WTC11 (cell line): ENCODE measurements at places on chromosomes 1 and 21.
A peak's percentile ranks its signal among the peaks of the same experiment; 100 is the strongest.

DNA sequence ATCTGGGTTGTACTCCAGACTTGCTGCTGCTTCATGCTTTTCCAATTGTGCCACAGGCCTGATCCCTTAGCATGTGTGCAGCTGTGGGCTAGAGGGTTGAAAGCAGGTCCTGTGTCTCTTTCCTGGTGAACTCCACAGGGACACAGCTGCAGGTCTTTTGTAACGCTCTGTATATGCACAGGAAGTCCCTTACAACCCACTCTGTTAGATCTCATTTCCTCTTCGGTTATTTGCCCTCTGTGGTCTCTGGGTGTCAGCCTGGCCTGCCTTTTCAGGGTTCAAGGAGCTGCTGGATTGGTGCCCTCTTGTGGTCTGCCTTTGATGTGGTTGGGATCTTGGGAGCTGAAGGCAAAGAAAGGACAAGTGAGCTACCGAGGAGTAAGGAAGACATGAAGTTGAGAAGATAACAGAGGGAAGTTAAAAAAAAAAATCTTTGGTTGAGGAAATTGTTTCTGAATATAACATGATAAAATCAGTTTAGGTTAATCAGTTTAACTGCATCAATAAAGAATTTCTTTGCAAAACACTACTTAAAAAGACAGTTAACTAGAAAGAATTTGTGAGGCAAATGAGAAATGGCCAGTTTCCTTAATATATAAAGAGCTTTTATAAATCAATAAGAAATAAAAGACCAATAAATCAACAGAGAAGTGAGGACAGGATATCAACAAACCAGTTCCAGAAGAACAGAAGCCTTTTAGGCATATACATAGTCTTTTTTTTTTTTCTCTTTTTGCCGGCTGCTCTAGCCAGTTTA, 44.1 kb downstream of the UCK2 start:
- peak; percentile 49 for DNase-seq
- peaks cover 52% of the 10 kb centered on the region for H3K4me1 ChIP-seq
- H3K27ac ChIP-seq: no peak overlapping the region
- H3K36me3 ChIP-seq: peaks cover 37% of the 10 kb centered on the region
- H3K4me3 ChIP-seq: no peak overlapping the region

DNA sequence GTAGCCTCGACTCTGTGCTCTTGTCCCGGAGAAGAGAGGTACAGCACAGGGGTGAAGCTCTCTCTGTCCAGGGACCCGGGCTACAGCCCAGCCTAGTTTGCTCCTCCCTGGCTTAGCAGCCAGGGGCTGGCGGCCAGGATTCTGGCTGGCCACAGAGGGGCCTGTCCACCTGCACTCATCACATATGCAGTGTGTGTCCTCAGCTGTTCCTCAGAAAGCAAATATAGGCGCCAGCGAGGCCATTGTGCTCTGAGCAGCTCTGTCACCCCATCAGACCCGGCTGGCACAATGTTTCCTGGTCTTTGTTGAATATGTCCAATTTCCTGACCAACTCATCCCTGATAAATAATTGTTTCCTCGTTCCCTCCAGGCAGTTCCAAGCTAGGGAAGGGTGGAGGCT, 28.5 kb downstream of the KCND3 start:
- DNase-seq: no peak
- H3K27ac ChIP-seq: no peak overlapping the region
- no peaks in the 10 kb centered on the region for H3K27me3 ChIP-seq
- H3K36me3 ChIP-seq: no peaks in the 10 kb centered on the region
- no peak overlapping the region for H3K4me3 ChIP-seq

DNA sequence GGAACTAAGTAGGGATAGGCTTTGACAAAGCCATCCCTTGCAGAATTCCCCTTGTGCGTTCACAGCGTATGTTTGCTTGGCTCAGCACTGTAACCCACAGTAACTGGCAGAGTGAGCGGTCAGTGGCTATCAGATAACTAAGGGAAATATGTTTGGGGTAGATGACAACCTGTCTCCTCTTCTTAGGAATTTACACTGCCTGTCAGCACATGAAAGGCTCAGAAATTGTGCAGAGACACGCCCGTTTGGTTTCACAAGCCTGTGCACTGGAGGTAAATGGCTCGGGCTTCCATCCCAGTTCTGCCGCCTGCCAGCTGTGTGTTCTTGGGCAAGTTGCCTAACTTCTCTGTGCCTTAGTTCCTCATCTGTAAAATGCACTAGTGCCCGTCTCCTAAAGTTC, 101.2 kb downstream of the PRDM2 start:
- no peak overlapping the region for H3K27ac ChIP-seq
- peaks cover 43% of the 10 kb centered on the region for H3K4me1 ChIP-seq
- DNase-seq: no peak
- peaks cover 51% of the 10 kb centered on the region for H3K27me3 ChIP-seq
- H3K4me3 ChIP-seq: no peak overlapping the region

GRCh38 chr1:200262326-200262965, 147.4 kb downstream of the ZNF281 start:
- H3K4me3 ChIP-seq: no peak overlapping the region
- H3K27ac ChIP-seq: no peak overlapping the region
- H3K4me1 ChIP-seq: no peaks in the 10 kb centered on the region; the same call in 1 of the 2 replicates
- no peak for DNase-seq

DNA sequence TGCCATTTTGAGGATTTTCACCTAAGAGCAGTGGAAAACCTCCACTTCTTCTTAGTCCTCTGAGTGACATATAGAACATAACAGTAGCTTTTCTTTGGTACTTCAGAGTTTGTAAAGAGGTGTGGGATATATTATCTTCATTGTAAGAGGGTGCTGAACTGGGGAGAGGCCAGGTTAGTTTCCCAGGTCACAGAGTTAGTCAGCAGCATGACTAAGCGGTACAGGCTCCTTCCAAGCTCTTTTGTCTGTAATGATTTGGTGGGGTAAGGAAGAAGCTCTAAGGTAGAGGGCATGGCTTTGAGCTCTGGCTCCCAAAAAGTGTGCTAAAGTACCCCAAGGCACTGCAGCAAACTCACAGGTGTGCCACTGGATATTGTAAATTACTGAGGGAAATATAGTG, 325.0 kb upstream of the PLXNA2 start:
- DNase-seq: no peak
- H3K27ac ChIP-seq: no peak overlapping the region
- H3K27me3 ChIP-seq: no peaks in the 10 kb centered on the region
- no peak overlapping the region for H3K4me3 ChIP-seq
- H3K4me1 ChIP-seq: no peaks in the 10 kb centered on the region

- H3K27ac ChIP-seq: peak overlapping the region; percentile 90
- peaks cover 36% of the 10 kb centered on the region for H3K4me1 ChIP-seq
- H3K27me3 ChIP-seq: no peaks in the 10 kb centered on the region
- no peak overlapping the region for H3K4me3 ChIP-seq
- H3K36me3 ChIP-seq: peaks cover 8% of the 10 kb centered on the region
Observed at GRCh38 chr1:201719812-201720521, 109.0 kb upstream of the IPO9 start.

GRCh38 chr1:117146575-117147340, 25.2 kb upstream of the TRIM45 start:
- H3K4me3 ChIP-seq: no peak overlapping the region
- no peak for DNase-seq
- H3K36me3 ChIP-seq: peaks cover 10% of the 10 kb centered on the region
- peaks cover 17% of the 10 kb centered on the region for H3K4me1 ChIP-seq
- no peak overlapping the region for H3K27ac ChIP-seq

- H3K4me3 ChIP-seq: no peak overlapping the region
- H3K4me1 ChIP-seq: peaks cover 8% of the 10 kb centered on the region
Observed at GRCh38 chr1:231681006-231681405, 54.4 kb downstream of the DISC1 start.

DNA sequence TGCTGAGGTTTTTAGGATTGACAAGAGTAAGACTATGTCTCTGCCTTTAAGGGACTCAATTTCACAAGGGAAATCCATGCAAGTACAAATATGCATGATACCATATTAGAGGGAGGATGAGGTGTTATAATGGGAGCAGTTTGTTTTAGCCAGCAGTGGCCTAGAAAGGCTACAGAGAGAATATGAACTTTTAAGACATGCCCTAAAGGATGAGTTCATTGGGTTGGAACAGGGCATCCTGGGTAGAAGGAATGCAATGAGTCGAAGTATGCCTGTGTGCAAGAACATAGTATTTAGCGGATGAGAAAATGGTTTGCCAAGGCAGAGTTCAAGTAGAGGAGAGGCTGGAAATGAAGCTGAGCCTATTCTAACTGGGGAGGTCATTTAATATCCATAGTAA, 32.6 kb upstream of the LEPR start:
- peaks cover 12% of the 10 kb centered on the region for H3K36me3 ChIP-seq
- no peak overlapping the region for H3K4me3 ChIP-seq
- DNase-seq: no peak
- no peak overlapping the region for H3K27ac ChIP-seq

GRCh38 chr21:42191696-42192595, 27.0 kb upstream of the ABCG1 start:
- no peak overlapping the region for H3K4me3 ChIP-seq
- no peaks in the 10 kb centered on the region for H3K4me1 ChIP-seq
- no peaks in the 10 kb centered on the region; the same call in 1 of the 2 replicates for H3K27me3 ChIP-seq
- no peaks in the 10 kb centered on the region for H3K36me3 ChIP-seq

- no peak overlapping the region for H3K4me3 ChIP-seq
- no peak overlapping the region for H3K27ac ChIP-seq
- peaks cover 17% of the 10 kb centered on the region for H3K27me3 ChIP-seq
Observed at GRCh38 chr1:14064649-14065442, 364.9 kb downstream of the PRDM2 start.

DNA sequence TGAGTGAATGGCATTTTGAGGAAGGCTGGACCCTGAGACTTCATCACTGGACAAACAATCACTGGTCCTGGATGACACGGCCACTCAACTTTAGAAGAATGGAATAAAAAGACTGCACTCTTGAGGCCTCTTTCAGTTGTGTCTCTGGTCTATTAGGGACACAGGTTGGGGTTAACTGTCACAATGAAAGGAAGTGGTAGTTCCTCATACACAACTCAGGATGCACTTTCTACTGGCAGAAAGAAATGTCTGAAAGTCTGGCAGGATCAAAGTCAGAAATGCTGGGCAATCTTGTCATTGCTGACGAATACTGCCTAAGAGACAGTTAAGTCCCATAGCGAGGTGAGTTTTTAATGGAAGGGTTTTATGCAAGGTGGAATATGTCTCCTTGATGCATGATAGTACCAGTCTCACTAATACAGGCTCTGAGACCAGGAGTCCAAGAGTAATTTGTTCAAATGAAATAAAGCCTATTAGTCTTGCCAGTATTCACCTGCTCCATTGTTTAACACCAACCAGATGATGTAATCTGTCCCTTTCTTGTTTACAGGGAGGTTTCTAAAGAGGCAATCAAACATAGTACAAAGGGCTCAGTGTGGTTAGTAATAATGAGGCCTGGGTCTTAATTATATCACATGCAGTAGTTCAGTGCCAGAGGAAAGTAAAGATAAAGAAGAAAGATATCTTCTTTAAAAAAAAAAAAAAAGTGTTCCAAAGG, 11.2 kb upstream of the RRP15 start:
- no peaks in the 10 kb centered on the region for H3K36me3 ChIP-seq
- H3K4me3 ChIP-seq: no peak overlapping the region
- no peak for DNase-seq
- H3K4me1 ChIP-seq: peaks cover 8% of the 10 kb centered on the region
- no peak overlapping the region for H3K27ac ChIP-seq

DNA sequence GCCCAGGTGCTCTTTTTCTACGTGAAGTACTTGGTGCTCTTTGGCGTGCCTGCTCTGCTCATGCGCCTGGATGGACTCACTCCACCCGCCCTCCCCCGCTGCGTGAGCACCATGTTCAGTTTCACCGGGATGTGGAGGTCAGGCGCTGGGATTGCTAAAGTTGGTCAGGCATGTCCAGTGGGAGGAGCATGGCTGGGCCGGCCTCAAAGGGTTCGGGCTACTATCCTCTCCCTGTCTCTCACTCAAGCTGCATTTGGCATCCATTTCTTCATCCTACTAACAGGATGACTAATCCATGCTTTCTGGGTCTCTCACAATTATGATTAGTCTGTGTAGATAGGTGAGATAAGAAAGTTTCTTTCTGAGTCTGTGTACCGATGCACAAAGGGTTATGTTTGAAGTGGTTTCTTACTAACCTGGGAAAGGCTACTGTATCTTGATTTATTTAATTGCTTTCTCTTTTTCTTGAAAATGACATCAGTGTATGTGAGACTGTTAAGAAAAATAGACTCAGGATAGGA, 135.9 kb downstream of the HHAT start:
- H3K4me3 ChIP-seq: no peak overlapping the region
- no peak overlapping the region for H3K27ac ChIP-seq
- 0 out of 2 replicates have a peak, but pooled peaks cover 7% of the 10 kb centered on the region for H3K4me1 ChIP-seq
- no peaks in the 10 kb centered on the region for H3K36me3 ChIP-seq
- DNase-seq: no peak

DNA sequence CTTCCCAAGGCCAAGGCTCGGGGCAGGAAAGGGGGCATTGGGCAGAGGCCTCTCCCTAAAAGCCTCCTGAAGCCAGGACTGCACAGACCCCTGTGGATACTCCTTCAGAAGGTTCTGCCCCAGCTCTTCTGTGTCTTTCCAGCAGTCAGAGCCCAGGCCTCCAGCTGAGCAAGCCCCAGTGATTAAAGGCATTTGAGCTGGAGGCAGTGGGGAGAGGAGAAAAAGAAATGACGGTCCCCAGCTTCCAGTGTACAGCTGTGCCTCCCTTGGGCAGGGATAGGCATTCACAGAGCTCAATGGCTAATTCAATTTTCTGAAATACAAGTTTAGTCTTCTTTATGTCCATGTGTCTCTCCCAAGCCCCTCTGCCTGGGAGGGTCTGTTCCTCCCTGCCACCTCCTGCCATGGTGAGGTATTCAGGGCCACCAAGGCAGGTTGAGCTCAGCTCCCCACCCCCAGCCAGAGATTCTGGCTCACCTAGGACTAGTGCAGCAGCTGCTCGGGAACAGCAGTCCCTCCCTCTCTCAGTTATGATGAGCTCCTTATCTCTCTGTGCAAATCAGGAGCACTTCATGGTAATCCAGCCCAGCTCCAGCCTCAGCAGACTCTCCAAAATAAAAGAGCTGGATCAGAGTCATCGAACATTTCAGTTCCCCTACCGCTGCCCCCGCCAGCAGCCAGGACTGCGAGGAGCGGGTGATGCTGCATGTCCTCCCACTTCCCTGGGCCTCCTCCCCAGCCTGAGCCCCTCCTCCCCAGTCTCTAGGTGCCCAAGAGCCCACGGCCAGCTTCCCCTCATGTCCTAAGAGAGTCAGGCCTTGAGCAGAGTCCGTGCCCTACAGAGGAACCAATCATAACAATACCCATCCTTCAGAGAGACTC, 208.4 kb upstream of the ZC3H12A start:
- H3K4me3 ChIP-seq: no peak overlapping the region
- no peak for DNase-seq
- no peaks in the 10 kb centered on the region for H3K27me3 ChIP-seq
- H3K4me1 ChIP-seq: peaks cover 45% of the 10 kb centered on the region

GRCh38 chr1:12615159-12615864, 2.7 kb downstream of the DHRS3 start:
- DNase-seq: no peak
- H3K36me3 ChIP-seq: peaks cover 25% of the 10 kb centered on the region
- H3K4me3 ChIP-seq: peak overlapping the region; percentile 98
- peaks cover 63% of the 10 kb centered on the region for H3K4me1 ChIP-seq

- H3K27ac ChIP-seq: no peak overlapping the region
- peaks cover 34% of the 10 kb centered on the region for H3K4me1 ChIP-seq
- H3K4me3 ChIP-seq: no peak overlapping the region
- H3K36me3 ChIP-seq: peaks cover 39% of the 10 kb centered on the region
Observed at GRCh38 chr1:244660595-244660994, 7.7 kb downstream of the DESI2 start.
